ENCODE measurements at places on chromosomes 1 and 21.

GRCh38 chr1:4630561-4630960 lies 23.8 kb upstream of the AJAP1 start:
- no peak for DNase-seq

GRCh38 chr21:45488931-45489721 lies 53.1 kb downstream of the SLC19A1 start:
- no peak for DNase-seq

GRCh38 chr1:53822931-53823330 lies 15.2 kb downstream of the NDC1 start:
- DNase-seq, result no peak

- DNase-seq, result no peak
These were observed 9.6 kb upstream of the GPR37L1 start for GRCh38 chr1:202112859-202113689.

GRCh38 chr1:154346276-154346917 lies 21.1 kb downstream of the ATP8B2 start:
- no peak for DNase-seq

GRCh38 chr1:116738673-116739370 lies 15.4 kb upstream of the CD2 start:
- DNase-seq, result no peak

- DNase-seq, result no peak
These were observed 61.2 kb upstream of the CCDC190 start for GRCh38 chr1:162922201-162922600.

- no peak for DNase-seq
These were observed 22.6 kb downstream of the PODN start for GRCh38 chr1:53084589-53084971.

GRCh38 chr1:157995583-157996169 lies 2.2 kb downstream of the KIRREL1 start:
- no peak for DNase-seq

DNA sequence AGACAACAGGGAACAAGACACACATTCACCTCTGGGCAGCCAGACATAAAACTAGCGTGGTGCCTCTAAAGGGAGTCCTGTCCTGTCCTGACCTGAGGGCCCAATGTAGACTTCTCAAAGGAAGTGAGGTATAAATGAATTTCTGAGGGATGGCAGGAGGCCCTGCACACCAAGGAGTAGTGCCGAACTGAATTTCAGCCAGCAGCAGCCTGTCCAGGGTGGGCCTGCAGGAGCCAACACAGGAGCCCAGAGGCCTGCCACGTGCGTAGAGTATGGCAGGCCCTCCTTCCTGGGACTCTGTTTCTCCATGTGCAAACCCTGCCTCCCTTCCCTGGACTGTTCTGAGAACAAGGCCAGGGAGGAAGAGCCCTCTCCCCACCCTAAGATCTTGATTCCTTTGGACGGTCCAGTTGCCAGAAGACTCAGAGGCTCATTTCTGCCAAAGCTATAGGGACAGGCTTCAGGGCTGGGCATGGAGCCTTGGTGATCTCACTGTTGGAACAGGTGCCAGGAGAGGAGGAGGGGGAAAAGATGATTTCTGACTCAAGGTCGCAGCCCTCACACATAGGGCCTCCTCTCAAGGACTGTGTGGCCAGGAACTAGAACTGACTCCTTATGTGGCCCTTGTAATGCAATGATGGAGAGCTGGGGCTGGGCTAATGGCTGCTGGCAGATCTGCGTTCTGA lies 1.8 kb upstream of the FABP3 start:
- DNase-seq, result no peak

DNA sequence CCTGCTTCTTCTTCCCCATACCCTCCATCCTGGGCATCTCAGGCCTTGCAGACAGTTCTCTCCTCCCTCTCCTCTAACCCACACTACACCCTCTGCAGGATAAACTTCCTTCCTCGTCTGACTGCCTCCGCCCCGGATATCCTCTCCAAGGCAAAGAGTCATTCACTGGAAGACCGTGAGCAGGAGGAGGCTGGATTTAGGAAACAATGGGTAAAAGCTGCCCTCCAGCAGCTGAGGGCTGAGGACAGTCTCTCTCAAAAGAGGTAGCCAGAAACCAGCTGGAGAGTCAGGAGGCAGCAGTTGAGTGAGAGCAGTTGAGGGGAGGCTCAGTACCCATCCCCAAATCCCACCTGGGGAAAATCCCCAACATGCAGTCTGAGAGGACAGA lies 1.4 kb downstream of the CSRP1 start:
- DNase-seq, result no peak

DNA sequence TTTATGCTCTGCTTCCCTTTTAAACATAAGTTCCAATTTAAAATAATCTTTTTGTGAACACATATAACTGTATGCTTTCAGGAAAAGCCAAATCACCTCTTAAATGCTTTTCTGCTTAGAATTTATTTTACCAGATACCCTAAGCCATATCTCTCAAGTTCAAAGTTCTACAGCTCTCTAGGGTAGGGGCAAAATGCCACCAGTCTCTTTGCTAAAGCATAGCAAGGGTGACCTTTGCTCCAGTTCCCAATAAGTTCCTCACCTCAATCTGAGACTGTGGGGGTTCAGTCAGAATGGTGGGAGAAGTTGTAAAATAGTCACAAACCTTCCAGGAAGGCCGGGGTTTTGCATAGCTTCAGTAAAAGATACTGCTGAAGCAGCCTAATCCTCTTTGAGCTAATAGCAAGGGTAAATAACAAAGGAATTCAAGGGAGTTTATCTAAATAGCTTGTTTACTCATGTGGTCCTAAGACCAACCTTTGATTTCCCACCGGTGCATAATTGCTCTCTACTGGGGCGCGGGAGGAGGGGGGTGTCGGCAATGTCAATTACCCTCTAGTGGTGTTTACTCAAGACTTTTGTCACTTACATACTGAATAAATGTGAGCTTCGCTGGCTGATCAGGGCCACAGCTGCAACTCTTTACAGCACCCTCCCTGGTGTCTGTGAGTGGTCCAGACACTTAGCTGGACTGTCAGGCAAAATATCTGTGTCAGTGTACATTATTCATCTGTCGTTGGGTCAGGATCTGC lies 1376.2 kb downstream of the NCAM2 start:
- DNase-seq, result no peak

DNA sequence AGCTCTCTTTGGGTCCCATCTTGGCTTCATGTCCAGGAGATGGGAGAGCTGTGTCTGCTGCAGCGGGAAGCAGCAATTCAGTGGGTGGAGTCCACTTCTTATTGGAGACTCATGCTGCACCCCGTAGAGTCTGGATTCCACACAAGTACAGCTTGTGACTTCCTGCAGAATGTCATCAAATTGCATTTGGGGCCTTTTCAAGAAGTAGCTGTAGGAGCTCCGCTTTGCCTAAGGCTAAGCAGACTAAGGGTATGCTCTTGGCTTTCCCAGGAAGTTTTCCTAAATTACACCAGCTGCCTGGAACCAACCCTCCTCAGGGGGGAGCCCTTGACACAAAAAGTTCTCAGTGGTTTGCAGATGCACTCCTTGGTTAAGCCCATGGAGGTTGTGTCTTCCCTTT lies 5.7 kb upstream of the MOB3C start:
- peak; percentile 78 for DNase-seq

DNA sequence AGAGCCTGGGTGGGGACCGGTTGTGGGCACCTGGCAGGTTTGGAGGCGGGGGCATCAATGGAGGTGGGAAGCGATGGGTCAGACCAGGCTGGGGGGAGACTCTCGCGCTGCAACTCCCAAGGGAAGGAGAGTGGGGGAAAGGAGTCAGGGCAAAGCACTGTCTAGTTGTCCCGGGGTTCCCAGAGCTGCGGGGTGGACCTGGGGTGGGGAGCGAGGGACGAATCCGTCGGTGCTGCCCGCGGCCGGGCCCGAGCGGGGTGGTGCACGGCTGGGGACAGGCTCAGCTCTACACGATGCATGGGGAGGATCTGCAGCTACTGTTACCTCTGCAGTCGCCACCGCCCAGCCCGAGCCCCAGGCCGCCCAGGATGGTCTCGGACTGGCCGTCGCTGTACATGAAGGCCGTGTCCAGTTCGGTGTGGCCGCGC lies 427 bp downstream of the AKR7A2 start:
- DNase-seq, result no peak

GRCh38 chr1:227428803-227429202 lies 110.5 kb upstream of the CDC42BPA start:
- no peak for DNase-seq

DNA sequence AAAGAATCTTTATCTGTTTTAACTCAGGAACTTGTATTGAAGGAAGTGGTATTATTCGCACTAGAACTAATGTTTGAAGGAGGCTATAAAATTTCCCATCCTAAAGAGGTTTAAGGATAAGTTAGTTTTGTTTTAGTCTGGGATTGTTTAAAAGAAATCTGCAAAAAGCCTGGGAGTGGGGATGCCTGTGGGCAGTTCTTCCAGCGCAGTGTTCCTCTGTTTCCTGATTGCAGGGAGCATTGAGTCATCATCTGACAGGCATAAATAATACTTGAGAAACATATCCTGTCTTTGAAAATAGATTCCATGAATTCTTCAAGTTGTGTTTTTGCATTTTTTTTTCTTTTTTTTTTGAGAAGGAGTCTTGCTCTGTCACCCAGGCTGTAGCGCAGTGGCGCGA lies 350.8 kb upstream of the PTBP2 start:
- DNase-seq, result no peak

GRCh38 chr1:243254233-243254926 lies 701 bp downstream of the CEP170 start:
- DNase-seq, result peak; percentile 52

GRCh38 chr1:222068937-222069336 lies 327.0 kb upstream of the DUSP10 start:
- DNase-seq, result no peak

GRCh38 chr1:225366552-225366951 lies 61.3 kb downstream of the LBR start:
- DNase-seq, result no peak

DNA sequence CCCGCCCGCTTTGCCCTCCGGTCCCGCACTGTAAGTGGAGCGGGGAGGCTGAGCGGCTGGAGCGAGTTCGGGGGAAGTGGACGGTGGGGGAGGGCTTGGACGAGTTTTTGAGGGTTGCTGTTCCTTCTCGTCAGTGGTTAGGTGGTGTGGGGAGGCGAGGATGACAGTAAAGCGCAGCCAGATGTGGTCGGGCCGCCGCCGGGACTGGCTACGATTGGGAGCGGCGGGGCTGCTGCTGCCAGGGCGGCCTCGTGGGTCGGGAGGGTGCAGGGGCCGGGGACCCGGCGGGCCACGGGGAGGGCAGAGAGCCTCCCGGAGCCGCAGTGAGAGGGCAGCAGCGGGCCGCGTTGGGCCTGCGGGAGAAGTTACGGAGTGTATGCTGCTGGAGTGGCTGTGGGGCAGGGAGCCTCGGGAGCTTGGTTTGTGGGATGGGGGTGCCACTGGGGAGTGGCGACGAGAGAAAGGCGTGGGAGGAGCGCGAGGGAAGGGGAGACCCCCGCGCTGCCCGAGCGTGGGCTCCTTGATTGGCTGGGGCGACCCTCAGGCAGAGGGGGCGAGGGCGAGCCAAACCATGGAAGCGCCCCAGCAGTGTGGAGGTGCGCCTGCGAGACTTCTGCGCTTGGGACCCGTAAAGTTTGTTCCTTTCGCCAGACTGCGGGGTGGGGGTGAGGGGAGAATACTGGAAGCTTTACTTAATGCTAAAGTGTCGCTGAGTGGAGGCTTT lies 2.1 kb downstream of the ADGRL2 start:
- DNase-seq, result peak; percentile 57

- DNase-seq, result no peak
These were observed 1.3 kb upstream of the RC3H1 start for GRCh38 chr1:174023440-174023839.

DNA sequence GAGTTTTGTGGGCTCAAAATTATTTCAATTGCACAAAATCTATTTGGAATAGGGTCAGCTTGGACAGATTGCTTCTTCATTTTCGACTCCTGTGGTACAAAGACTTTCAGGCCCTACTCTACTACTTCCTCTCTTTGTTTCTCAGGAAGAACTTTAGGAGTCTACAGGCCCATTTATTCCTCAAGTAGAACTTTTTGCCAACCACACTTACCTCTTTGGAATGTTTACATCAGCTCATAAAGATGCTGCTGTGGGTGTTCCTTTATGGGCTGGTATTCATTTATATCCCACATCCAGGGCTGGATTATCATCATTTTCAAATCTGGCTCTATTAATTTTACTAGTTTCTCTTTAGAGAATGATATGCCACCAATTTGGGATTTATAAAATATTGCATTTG lies 46.3 kb upstream of the TNFSF18 start:
- no peak for DNase-seq

DNA sequence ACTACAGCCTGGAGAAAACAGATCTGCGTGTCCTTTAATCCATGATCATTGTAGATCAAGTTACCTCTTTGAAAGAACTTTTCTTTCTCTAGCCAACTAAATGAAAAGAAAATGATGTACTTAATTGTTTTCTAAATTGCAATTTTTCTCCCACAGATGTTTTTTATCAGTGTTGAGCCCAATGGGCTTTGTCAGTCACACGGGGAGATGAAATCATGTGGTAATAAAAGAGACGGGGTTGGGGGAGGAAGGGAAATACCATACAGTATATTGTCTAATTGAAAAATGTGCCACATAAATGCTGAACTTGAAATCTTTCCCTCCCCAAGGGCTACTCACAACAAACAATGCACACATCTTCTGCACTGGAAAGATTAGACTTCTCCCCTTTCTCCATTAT lies 58.4 kb downstream of the NTMT2 start:
- no peak for DNase-seq

DNA sequence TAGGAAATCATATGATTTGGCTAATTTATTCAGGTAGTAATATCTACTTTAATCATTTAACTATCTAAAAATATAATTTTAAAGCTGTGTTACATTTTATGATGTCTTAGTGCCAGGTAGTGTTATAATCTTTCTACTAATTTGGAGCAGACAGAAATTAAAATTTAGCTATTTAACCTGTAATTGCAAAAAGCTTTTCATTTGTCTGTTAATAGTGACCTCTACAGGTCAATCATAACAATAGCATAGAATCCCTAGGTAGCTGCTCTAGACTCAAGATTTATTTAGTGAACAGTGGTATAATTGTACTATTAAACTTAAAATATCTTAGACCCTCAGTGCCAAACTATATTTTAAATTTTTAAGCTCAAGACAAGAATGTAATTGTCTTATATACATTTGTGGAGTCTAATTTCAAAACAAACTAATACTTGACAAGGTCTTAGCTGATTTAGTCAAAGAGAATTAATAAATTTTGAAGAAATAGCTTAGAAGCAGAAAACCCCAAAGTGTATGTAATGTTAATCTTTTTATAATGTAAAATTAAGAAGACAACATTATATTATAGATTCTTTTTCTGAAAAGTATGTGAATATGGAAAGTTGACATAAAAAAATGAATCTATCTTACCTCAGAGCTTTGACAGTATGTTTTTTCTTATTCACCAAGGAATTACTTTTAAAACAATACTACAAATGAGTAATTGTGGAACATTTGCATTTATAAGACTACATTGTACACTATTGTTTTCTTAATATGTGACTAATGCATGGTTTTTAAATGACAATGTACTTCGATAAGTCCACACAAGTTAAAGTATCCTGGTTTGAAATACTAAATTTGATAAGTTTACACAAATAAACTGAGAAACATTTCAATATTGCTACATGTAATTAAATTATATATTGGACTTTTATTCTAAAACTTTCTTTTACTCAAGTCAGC lies 64.1 kb upstream of the RNPC3 start:
- no peak for DNase-seq
